ENCODE measurements at places on chromosomes 1 and 21. TPM values are rescaled to one million over a fixed set of nuclear protein-coding genes. Genes with fewer than 3 reads are reported as not detected.

DNA sequence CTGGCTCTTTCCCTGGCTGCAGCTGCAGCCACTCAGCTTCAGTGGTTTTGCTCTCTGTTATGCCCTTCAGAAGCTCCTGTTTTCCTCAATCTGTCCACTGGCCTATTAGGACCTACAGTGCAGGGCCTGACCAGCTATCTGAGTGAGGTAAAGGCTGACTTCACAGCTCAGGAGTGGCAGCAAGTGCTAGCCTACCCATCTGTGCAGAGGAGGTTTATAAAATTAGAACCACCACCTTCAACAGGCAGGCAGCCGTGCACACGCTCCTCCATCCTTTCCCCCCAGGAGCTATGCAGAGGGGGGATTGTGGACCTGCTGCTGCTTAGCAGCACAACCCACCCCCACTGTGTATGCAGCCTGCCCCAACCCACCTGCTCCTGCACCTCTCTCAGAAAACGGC lies 8.3 kb downstream of the ADAR start:
- DNase-seq: no peak

- DNase-seq: no peak
Observed at GRCh38 chr1:95951371-95952102, 717.5 kb downstream of the RWDD3 start.

DNA sequence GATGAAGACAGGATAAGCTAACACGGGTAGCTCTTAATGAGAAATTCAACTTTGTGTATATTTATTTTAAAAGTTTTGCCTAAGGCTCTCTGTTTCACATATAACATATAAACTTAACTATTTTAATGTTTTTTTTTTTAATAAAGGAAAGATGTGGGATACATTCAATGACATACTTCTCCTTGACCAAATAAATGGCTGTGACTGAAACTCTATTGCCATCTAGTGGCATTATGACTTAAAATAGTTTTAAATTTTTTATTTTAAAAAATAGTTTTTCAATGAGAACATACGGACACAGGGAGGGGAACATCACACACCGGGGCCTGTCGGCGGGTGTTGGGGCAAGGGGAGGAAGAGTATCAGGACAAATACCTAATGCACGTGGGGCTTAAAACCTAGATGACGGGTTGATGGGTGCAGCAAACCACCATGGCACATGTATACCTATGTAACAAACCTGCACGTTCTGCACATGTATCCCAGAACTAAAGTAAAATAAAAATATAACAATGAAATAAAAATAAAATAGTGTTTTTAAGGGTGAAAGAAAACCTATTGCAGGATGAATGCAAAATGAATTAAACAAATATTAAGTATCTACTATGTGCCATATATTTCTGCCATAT lies 83.4 kb downstream of the LYST start:
- DNase-seq: no peak

DNA sequence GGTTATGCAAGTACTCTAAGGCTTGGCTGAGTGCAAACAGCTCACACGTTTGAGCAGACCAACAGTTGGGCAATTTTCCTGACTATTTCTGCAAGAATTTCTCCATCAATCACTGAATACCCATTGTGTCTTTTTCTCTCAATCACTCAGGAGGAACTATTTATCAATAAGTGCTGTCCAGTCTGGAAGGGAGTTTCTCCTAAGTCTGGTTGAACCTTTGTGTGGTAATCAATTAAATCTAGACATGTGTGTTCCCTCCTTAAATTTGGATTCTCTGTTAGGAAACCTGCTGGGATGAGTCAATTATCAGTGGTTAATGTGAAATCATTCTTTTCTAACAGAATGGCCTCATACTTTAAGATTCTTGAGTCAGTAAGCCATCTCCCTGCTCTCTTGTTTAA lies 6.8 kb upstream of the AADACL3 start:
- no peak for DNase-seq

DNA sequence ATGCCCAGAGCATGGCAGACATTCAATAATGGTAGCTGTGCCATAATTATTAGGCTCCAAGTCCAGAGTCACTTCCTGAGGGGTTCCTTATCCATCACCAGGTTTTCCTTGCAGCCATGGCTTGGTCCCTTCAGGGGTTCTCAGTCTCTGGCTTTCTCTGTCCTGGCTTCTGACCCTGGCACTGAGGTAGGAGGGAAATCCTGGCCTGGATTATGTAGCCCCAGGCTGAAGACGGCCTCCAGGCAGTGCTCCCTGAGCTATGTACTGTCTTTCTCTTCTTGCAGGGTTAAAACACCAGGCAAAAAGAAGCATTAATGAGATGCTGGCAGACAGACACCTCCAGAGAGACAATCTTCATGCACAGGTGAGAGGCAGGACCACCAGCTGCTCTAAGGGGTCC lies 9.5 kb upstream of the PADI3 start:
- DNase-seq: peak; percentile 41

GRCh38 chr1:47574451-47575165 lies 136.8 kb downstream of the FOXD2 start:
- DNase-seq: no peak

DNA sequence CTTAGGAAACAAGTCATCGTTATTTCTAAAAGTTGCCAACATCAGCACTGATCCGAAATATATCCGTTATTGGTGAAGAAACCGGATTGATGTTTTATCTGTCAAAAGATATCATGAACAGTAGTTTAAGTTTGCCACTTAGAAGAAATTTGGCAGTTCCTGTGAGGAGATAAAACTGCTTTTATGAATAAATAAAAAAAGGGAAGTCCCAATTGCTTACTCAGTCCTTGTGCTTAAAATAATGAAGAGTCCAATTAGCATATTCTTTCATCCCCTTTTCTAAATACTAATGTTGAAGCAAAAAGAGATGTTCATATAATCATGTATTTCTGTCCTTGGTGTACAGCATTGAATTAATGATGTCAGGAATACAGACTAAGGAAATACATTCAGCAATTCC lies 164.6 kb downstream of the NCAM2 start:
- no peak for DNase-seq

- no peak for DNase-seq
Observed at GRCh38 chr1:204314893-204315658, 44.7 kb downstream of the PLEKHA6 start.

GRCh38 chr1:220974431-220974830 lies 95.2 kb downstream of the HLX start:
- no peak for DNase-seq

- DNase-seq: no peak
Observed at GRCh38 chr21:25551569-25551968, 55.7 kb downstream of the MRPL39 start.

DNA sequence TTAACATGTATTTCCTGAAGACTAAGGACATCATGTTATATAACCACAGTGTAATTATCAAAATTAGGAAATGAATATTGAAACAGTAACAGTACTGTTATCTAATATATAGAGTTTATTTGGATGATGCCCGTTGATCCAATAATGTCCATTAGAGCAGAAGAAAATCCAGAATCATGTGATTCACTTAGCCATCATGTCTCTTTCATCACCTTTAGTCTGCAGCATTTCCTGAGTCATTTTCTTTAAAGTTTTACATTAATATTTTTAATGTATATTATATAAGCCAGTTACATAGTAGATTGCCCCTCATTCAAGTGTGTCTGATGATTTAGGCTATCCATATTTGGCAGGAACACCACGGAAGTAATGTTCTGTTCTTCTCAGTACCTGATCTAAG lies 28.9 kb downstream of the MPZL1 start:
- DNase-seq: no peak

- no peak for DNase-seq
Observed at GRCh38 chr1:2530513-2531361, 674 bp upstream of the HES5 start.

DNA sequence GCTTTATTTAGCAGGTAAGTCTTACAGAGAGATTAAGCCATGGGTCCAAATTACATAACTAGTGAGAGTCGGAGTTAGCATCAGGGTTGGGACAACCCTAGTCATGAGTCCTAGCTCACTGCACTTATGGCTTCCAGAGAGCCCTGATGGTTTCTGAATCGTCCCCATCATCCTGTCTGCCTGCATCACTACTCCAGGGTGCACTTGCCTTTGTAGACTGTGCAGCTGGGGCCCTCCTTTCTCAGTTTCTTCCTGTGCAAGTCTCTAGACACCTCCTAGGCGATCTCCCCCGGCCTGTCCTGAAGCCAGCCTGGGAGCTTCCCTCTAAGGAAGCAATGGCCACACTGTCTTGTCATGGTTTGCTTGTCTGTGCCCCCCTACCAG lies 37.1 kb downstream of the KIAA0040 start:
- DNase-seq: no peak

DNA sequence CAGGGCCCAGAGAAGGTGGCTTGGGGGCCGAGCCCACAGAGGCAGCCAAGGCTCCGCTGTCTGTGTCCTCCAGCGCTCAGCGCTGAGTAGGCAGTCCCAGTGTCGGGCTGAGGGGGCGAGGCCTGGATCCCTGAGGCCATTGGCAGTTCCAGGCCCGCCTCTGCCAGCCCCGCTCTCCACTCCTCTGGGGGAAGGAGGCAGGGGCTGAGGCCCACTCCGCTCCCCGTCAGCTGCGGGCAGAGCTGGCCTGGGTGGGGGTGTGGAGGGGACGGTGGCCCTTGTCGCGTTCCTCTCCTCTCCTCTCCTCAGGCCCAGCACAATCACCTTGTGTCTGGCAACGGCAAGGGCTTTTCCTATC lies 132.8 kb downstream of the CASZ1 start:
- peak; percentile 67 for DNase-seq

FCER1G gene
- polyA plus RNA-seq: 46.1 TPM

FGR gene
- polyA plus RNA-seq: 4.6 TPM

PLEKHG5 gene
- polyA plus RNA-seq: 0.28 TPM

CEP85 gene
- 3.4 TPM for polyA plus RNA-seq

GFI1 gene
- polyA plus RNA-seq: 0.43 TPM

TAS1R1 gene
- not detected for polyA plus RNA-seq

RAD54L gene
- polyA plus RNA-seq: 0.35 TPM
